ENCODE measurements at places on chromosomes 11 and 22.

- DNase-seq: no peak
These were observed 81.1 kb downstream of the BDNF start for GRCh38 chr11:27619039-27619574.

GRCh38 chr11:30351061-30351460 is 28.2 kb downstream of the ARL14EP start:
- DNase-seq: no peak

DNA sequence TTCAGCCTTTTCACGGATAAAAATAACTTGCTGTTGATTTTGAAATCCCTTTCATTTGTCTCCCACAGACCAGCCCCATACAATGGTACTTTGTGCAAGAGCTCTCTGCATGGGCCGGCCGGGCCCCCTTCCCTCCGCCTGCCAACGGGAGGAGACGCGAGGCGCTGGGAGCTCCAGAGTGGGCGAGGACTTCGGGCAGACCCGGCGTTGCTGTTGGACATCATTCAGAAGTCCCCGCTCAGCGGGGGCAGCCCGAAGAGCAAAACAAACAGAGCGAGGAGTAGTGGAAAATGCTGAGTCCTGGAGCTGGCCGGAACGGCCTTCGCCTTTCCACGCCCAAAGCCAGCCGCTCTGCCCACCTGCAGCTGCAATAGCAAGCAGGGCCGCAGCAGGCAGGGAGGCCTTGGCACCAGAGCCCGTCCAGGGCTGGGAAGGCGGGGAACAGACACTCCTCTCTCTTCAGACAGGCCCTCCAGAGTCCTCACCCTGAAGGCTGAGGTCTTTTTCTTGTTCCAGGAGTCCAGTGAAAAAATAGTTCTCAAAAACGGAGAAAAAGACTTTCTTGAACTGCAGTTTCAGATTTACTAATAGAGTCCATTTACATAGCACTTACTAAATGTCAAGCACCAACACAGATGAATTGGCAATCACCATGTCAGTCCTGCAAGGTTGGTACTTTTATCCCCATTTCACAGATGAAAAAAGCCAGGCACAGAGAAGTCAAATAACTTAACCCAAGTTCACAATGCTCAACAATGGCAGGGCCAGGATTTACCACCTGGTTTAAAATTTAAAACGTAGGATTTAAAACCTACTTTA is 135.5 kb downstream of the ETS1 start:
- DNase-seq: no peak

DNA sequence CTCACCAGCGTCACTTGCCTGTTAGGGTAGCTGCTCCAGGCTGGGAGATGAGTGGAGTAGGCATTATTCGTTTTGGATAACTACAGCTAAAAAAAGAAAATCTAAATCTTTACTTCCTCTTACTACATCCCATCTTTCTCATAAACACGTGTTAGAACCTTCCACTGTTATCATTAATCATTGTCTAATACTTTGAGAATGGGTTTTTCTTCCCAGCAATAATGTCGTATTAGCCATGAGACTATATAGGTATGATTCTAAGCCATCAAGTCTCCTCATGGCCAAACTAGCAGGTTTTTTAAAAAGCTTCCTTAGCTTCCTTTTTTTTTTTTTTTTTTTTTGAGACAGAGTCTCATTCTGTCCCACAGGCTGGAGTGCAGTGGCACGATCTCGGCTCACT is 3.9 kb upstream of the TEF start:
- DNase-seq: no peak

GRCh38 chr11:36622431-36623136 is 24.5 kb upstream of the RAG2 start:
- no peak for DNase-seq

GRCh38 chr11:57974848-57975601 is 48.7 kb upstream of the OR9Q1 start:
- DNase-seq: no peak

DNA sequence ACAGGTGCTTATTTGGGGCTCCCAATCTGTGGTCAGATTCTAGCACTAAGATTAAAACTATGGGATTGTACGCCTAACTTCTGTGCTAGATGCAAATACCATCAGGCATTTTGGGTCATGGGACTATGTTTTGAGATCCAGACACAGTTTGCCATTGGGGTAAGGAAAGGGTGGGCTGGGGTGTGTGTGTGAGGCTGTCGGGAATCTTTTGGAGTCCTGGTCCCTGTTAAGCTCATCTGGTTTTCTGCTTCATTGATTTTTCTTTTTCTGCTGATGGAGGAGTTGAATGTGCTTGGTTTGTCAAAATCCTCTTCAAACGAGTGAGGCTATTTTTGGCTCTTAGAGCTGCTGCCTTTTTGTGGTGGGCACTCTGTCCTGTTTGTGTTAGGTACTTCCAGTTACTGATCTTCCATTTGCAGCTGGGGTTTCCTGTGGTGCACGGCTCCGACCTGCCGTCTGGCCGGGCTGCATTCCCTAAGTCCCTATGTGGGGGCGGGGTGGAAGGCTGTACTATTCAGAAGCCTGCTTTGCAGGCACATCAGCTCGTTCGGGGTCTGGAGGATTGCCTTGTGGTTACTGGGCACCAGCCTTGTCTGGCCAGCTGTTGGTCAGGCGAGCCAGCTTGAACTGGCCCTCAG is 2.9 kb downstream of the BCR start:
- DNase-seq: no peak

DNA sequence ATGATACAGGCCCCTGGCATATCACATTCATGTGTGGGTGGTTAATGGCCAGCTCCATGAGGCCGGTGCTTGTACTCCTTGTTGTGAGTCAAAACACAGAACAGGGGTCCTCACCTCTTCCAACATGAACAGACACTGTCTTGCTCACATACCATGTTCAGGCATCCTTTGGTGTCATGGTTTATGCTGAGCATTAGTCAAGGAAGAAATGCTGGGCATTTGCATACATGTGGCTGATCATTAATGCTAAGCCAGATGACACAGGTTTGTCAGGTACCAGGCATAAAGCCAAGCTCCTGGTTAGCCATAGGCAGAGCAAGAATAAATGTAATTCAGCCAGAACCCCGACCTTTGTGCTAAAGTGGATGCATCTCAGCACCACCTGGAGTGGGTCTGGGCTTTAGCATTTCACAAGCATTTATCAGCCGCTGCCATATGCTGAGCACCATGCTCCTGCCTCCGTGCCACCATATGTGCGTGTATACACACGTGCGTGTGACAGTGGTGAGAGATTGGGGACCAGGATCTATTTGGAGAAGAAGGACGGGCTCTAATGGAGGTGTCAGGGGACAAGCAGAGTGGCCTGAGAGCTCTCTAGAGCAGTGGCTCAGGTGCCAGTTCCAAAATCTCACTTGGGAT is 55.0 kb downstream of the MICAL2 start:
- DNase-seq: no peak

DNA sequence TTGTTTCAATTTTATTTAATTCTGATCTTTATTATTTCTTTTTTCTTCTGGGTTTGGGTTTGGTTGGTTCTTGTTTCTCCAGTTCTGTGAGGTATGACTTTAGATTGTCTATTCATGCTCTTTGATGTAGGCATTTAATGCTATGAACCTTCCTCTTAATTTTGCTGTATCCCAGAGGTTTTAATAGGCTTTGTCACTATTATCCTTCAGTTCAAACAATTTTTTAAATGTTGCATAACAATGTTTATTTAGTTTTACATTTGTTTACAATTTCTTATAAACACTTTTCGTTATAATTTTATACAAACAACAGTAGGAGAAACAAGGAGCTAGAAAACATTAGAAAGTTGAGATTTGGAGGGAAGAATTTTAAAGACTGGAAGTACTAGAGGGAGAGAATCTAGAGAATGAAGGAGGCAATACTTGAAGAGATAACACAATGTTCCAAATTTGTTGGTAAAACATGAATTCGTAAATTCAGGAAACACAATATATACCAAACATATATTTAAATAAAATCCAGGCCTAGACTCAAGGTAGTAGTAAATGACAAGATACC is 96.2 kb upstream of the SERPIND1 start:
- DNase-seq: no peak

DNA sequence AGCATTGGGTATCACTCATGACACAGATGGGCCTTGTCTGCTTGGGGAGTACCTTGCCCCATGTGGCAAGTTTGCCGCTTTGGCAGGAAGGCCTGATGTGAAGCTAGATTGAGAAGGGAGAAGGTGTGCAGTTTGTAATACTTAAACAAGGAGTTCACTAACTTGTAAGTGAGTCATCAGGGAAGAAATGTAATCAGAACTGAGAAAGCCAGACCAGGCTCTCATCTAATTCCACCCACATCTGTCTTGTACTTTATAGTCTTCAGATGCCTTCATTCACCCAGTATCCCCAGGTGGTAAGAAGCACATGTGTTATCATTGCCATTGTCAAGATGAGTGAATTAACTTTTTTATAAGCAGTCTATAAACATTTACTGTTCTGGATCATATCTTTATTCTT is 116.0 kb upstream of the DDI1 start:
- DNase-seq: no peak

- no peak for DNase-seq
These were observed 33.5 kb upstream of the TXNRD2 start for GRCh38 chr22:19974935-19975706.

GRCh38 chr22:28142361-28142961 is 223.4 kb upstream of the PITPNB start:
- no peak for DNase-seq

- DNase-seq: peak; percentile 58
These were observed 22.0 kb downstream of the RSPH14 start for GRCh38 chr22:23119494-23120414.

DNA sequence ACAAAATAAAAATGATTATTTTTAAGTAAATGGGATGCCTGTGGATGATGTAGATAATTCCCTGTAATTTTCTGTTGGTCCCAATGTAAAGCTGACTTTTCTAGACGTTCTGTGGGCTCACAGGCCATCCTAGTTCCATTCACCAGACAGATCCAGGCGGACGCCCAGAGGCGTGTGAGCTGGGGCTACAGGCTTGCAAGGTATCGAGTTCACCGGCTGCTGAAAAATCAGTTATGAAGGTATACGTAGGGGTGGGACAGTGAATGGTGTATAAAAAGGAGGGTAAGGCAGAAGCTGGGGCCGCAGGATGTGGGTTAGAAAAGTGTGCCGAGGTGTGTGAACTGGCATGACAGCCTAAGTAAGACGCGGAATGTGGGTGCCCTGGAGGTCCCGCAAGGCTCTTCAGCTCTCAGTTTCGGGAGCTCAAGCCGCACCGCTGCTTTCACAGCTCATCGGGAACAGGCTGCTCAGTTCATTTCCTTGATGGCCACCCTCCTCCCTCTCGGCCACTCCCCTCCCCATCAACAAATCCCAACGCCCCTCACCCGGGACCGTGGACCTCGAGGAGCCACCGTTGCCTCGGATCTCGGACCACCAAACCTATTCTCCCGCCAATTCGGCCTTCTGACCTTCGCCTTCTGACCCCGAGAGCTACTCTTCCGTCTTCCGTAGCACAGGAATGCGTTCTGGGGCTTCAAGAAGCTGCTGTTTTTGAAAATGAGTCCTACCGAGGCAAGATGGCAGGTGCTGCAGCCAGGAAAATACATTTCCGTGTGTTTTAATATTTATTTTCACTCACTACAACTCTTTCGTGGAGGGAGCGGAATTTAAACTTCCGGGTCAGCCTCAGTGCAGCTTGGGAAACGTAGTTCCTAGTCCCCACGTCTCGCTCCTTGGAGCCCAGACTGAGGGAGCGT is at the start of gene XNDC1N:
Gene XNDC1N, minus strand, starts transcription at position 775 of the 917 bp plus-strand sequence. CDS start 5,241 bp downstream, outside the sequence.
- DNase-seq: peak; percentile 75

- no peak for DNase-seq
These were observed 64.7 kb upstream of the CD5 start for GRCh38 chr11:61037441-61038093.

DNA sequence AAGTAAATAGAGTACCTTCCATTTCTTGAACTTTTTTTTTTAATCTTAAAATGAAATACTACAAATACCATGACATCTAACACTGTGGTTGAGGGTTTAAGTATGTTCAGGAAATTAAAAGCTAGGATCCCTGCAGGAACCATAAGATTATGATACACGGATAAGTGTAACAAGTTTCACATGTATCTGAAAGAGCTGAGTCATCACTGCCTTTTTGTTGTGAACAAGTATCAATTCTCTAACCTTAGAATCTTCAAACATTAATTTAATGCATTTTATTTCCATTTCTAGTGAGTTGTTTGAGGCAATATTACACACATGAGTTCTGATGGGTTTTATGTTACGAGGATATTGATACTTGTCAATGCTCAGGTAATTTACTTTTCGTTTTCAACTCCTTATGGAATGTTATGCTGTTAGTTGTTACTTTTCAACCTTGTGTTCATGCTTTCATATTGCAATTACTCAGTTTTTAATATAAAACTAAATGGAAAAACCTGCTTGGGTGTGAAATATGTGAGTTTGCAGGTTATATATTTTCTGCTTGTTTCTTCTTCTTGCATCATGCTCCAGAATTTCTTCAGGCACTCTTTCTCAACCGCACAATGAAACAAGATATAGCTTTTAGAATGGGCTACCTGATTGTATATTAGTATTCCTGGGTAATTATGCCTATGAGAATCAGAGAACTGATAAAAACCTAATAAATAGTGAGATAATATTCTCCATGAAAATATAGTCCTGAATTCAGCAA is 361.3 kb upstream of the MTNR1B start:
- no peak for DNase-seq

GRCh38 chr11:114061048-114061680 is 1.7 kb downstream of the ZBTB16 start:
- no peak for DNase-seq

DNA sequence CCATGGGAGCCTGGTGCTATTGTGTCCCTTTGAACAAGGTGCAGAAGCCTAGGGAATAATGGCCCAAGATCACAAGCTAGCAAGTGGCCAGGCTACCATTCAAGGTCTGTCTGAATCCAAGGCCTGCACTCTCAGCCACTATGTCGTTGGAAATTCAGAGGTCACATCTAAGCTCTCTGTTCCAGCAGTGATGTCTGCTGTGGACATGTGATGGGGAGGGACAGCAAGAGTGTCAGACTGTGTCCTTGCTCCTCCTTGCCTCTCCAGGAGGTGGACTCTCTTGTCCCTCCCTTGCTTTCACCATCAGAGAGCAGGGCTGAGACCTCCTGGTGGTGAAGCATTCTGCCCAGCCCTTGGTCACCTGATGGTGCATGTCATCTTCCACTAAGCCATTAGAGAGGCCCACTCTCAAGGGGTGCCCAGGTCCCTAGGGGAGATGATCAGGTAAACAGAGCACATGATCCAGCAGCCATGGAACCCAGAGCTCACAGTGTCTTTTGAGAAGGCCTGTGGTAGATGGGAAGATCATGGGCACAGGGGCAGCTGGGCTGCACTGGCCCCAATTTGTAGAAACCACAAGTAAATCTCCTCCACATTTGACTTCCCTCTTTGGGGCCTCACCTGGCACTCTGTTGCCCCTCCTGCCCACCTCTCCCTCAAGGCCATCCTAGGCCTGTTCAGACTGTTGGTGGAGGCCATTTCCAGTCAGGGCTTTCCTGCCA is 37.1 kb upstream of the SUSD2 start:
- no peak for DNase-seq

- peak; percentile 77 for DNase-seq
These were observed 48.2 kb downstream of the MORC2 start for GRCh38 chr22:30920407-30920806.

GRCh38 chr22:25453557-25453956 is 110.9 kb upstream of the GRK3 start:
- peak; percentile 50 for DNase-seq

GRCh38 chr11:65357856-65358356 is 3.4 kb downstream of the TIGD3 start:
- no peak for DNase-seq

- no peak for DNase-seq
These were observed 117.2 kb upstream of the NTM start for GRCh38 chr11:131253142-131253655.

Data from activated naive CD8-positive, alpha-beta T cell treated with anti-CD3 and anti-CD28 coated beads for 36 hours (primary cell).